Activated T-cell treated with anti-CD3 and anti-CD28 coated beads, Interleukin-2, amount 50 U/mL, for 72 hours (primary cell): ENCODE measurements at places on chromosomes 11 and 22. TPM values are rescaled to one million over a fixed set of nuclear protein-coding genes. Genes with fewer than 3 reads are reported as not detected.

GRCh38 chr22:17250380-17251082 lies 31.3 kb upstream of the ADA2 start:
- no peak for DNase-seq

GRCh38 chr11:46210133-46210636 lies 67.3 kb upstream of the CREB3L1 start:
- peak; percentile 21 for DNase-seq

The DSCAML1 gene
- total RNA-seq: 2.5 TPM

DNA sequence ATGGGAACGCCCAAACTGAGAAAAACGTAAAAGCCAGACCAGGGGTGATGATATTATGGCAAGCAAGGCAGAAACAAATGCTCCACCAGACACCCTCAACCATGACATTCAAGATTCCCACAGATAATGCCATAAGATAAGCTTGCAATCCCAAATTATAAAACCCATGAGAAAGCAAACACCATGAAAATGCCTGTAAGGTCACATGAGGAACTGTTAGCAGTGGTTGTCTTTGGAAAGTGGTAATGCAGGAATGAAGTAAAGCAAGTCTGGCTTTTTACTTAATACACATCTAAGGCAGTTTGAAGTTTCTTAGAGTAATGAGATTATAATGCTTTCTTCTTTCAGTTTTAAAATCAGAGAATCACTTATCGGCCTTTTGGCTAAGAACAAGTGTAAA lies 111.0 kb downstream of the MN1 start:
- no peak for DNase-seq

DNA sequence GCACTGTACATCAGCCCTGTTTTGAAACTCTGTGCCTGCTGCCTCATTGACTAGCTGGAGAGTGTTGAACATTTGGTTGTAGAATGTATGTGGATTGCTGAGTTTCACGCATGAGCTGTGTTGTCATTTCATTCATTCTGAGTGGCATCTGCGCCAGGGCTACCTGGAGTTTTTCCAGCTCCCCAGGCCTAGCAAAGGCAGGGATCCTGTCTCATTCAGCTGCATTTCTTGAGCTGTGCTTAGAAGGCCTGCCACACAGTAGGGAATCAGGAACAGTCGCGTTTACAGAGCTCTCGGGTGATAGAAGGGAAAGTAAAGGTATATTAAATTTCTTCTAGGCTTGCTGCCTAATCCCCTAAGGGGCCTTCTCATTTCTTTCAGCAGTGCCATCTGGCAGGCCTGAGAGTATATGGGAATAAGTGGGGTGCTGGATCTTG lies 44.3 kb downstream of the PTPRJ start:
- DNase-seq: no peak

- DNase-seq: no peak
Observed at GRCh38 chr11:18455686-18456372, at the start of gene LDHAL6A. Gene LDHAL6A, plus strand, starts transcription at chr11:18455856. Its CDS starts 825 bp downstream, at chr11:18456681.

GRCh38 chr11:129691142-129691541 lies 124.5 kb upstream of the TMEM45B start:
- no peak for DNase-seq

- peak; percentile 75 for DNase-seq
Observed at GRCh38 chr22:46614025-46614931, 5.9 kb upstream of the GRAMD4 start.

- no peak for DNase-seq
Observed at GRCh38 chr22:37387793-37388192, 39.5 kb downstream of the ELFN2 start.

The GPR83 gene
- 0.19 TPM for total RNA-seq

- no peak for DNase-seq
Observed at GRCh38 chr11:45936511-45937054, 14.1 kb downstream of the LARGE2 start.

The OR5AS1 gene
- total RNA-seq: not detected

- no peak for DNase-seq
Observed at GRCh38 chr11:74754507-74755252, 6.0 kb downstream of the RNF169 start.

DNA sequence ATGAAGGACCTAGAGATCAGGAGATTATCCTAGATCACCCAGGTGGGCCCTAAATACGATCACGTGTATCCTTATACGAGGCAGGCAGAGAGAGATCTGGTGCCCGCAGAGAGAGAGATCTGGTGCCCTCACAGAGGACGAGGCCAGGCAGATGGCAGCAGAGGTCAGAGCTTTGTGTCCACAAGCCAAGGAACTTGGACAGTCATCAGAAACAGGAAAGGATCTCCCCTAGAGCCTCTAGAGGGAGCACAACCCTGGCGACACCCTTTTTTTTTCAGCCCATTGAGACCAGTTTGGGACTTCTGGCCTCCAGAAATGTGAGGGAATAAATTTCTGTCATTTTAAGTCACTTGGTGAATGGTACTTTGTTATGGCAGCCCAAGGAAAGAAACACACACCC lies 25.5 kb upstream of the TIMP3 start:
- no peak for DNase-seq
